Activated naive CD8-positive, alpha-beta T cell treated with anti-CD3 and anti-CD28 coated beads for 36 hours (primary cell): ENCODE measurements at places on chromosomes 2 and 18. TPM values are rescaled to one million over a fixed set of nuclear protein-coding genes. Genes with fewer than 3 reads are reported as not detected.

The FNDC4 gene
- not detected for total RNA-seq

The BOLL gene
- not detected for total RNA-seq

The TXNDC2 gene
- total RNA-seq = not detected

The TMEM163 gene
- total RNA-seq = not detected

The FSHR gene
- total RNA-seq = not detected

The TUBA4B gene
- not detected for total RNA-seq

The SKA1 gene
- total RNA-seq = 38.8 TPM

The HOXD12 gene
- not detected for total RNA-seq
